ENCODE measurements at places on chromosomes 2 and 18. TPM values are rescaled to one million over a fixed set of nuclear protein-coding genes. Genes with fewer than 3 reads are reported as not detected.
A peak's percentile ranks its signal among the peaks of the same experiment; 100 is the strongest.

The TMEM178A gene
- 25.1 TPM for polyA plus RNA-seq

The SPEG gene
- polyA plus RNA-seq, result 26.3 TPM

GRCh38 chr2:48781366-48781765 is 25.8 kb upstream of the LHCGR start:
- peak; percentile 46 for DNase-seq

DNA sequence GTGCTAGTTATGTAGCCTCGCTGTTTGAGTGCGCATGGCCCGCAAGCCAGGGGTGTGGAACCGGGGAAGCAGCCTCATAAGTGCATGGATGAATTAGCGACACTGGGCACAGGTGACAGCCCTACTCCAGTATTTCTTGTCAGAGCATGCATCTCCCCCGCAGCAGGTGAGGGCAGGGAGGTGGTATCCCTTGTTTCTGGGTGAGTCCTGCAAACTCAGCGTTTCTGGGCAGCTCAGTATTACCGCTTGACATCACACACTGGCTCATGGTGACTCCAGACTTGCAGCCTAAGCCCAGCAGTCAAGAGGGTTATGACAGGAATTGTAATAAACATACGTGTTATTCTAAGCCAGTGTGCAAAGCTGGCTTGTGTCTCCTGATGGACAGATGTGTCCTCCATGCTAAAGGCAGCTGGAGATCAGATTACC is 2.5 kb downstream of the CABLES1 start:
- DNase-seq, result no peak

DNA sequence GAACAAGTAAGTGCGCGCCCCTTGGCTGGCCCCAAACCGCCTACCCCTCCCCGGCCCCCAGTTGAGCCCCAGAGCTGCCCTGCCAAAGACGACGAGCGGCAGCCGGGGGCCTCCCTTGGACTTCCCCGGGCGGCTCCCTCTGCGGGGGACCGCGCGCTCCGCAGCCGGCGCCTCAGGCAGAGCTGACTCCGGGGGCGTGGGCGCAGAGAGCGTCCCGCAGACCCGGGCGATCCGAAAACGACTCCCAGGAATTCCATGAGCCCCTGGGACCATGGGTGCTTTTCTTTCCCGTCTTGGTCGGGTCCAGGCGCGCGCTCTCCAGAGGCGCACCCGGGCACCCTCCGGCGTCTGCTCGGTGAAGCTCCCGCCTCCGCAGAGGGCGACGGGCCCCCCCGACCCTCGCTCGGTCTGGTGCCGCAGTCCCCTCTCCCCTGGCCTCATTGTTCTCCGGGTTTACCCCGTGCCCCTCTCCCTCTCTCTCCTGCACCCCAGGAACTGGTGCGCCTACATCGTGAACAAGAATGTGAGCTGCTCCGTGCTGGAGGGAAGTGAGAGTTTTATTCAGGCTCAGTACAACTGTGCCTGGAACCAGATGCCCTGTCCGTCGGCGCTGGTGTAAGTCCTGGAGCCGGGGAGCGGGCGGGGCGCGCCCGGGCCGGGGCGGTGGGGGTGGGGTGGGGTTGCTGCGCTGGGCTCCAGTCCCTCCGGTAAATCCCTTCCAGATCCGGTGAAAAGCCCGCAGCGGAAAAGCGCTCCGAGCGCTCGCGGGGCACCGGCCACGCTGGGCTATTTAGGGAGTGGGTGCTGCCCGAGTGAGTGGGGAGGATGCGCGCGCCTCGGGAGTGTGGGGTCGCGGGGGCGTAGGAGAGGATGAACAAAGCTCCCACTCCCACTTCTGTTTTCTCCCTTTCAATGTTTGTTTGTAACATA is 776 bp downstream of the EMILIN2 start:
- DNase-seq, result peak; percentile 42

The GAL3ST2 gene
- not detected for polyA plus RNA-seq

DNA sequence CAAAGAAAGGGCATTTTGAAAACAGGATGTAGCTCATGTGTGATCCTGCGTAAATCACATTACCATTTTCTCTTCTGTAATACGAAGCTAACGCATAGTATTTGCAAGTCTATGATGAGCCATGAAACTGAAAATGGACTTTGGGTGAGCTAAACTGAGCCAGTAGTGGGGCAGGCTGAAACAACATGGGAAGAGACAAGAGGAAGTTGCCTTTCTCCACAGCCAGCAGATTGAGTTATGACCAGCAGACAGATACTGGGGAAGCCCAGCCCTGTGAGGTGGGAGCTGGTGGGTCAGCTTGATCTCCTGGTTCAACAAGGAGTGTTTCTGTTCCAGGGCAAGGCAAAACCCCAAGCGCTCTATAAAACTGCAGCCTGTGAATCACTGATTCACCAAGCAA is 11.8 kb downstream of the CYRIA start:
- no peak for DNase-seq

- DNase-seq, result peak; percentile 96
Measured at GRCh38 chr2:115483666-115484065, 1041.2 kb downstream of the DPP10 start.

DNA sequence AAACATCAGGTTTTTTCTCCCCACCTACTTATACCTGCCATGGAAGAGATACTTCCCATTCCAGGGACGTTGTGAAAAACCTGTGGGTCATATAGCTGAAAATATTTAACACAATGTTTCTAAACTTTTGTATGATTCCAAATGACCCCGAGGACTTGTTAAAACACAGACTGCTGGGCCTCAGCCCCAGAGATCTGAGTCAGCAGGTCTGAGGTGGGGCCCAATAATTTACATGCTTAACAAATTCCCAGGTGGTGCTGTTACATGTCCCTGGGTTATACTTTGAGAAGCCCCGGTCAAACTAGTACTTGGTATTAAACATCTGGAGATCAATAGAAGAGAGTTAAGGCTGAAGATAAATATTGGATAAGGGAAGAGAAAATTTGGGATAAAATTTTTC is 71.4 kb upstream of the FRZB start:
- no peak for DNase-seq

GRCh38 chr2:43311276-43311675 is 84.9 kb upstream of the ZFP36L2 start:
- DNase-seq, result no peak

GRCh38 chr2:131105950-131106801 is 1.0 kb downstream of the PLEKHB2 start:
- DNase-seq, result no peak

GRCh38 chr2:120538691-120539423 is 192.9 kb downstream of the INHBB start:
- no peak for DNase-seq

- no peak for DNase-seq
Measured at GRCh38 chr2:234438305-234438977, 58.4 kb downstream of the ARL4C start.

The SERPINB11 gene
- not detected for polyA plus RNA-seq

GRCh38 chr2:223762853-223763252 is 74.5 kb downstream of the AP1S3 start:
- DNase-seq, result no peak

DNA sequence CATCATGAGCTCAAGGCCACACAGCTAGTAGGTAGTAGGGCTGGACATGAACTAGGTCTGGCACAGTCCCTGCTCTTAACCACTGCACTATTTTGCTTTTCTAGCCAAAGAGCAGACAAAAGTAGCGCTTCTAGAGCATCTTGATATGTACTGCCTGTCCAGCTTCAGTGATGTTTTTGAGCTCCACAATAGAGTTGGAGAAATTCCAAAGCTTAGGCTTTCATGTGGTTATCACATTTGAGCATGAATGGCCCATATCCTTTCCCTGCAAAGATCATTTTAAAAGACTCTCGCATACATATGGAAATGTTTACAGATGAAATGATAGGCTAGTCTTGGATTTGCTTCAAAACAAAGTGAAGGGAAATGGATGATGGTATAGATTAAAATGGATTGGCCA is 128.7 kb downstream of the MAP3K20 start:
- no peak for DNase-seq

DNA sequence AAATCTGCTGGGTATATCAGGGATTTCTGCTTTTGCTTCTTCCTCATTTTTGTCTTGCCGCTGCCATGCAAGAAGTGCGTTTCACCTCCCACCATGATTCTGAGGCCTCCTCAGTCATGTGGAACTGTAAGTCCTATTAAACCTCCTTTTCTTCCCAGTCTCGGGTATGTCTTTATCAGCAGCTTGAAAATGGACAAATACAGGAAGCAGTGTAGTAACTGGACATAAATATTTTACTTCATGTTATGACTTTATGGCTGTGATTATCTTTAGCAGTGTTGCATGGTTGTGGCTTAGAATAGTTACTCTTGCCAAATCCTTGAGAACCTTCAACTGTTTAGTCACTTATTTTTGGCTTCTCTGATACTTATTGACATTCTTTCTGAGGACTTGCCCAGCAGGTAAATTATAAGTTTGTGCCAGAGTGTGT is 66.2 kb upstream of the DLX2 start:
- DNase-seq, result no peak

The FBLN7 gene
- 32.4 TPM for polyA plus RNA-seq

- DNase-seq, result no peak
Measured at GRCh38 chr2:11719230-11719977, 27.0 kb upstream of the LPIN1 start.

GRCh38 chr2:23757686-23758433 is 169.1 kb downstream of the ATAD2B start:
- DNase-seq, result no peak

GRCh38 chr2:213098612-213099011 is 52.8 kb downstream of the IKZF2 start:
- no peak for DNase-seq

DNA sequence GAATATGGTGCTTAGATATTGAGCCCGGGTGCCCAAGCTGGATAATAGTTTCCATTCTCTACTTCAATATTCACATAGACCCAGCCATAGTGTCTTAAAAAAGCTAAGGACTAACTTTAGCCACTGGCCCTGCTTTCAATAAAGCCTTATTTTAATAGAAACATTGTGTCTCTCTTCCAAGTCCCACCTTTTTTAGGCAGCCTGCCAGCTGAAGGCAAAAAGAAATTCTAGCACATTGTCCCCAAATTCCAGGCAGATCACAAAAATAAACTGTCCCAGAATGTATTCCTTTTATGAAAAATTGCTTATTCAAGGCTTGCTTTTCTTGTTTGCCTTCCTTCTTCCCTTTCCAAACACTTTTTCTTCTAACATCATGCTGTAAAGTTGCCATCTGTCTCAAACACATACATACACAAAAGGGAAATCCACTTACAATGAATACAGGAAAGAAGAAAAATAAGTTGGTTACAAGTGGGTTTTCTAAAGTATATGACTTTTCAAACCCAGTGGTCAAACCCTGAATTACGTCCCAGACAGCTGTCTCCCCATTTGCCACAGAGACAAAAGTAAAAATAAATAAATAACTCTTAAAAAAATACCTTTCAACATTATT is 778.5 kb downstream of the BCL11A start:
- DNase-seq, result no peak

DNA sequence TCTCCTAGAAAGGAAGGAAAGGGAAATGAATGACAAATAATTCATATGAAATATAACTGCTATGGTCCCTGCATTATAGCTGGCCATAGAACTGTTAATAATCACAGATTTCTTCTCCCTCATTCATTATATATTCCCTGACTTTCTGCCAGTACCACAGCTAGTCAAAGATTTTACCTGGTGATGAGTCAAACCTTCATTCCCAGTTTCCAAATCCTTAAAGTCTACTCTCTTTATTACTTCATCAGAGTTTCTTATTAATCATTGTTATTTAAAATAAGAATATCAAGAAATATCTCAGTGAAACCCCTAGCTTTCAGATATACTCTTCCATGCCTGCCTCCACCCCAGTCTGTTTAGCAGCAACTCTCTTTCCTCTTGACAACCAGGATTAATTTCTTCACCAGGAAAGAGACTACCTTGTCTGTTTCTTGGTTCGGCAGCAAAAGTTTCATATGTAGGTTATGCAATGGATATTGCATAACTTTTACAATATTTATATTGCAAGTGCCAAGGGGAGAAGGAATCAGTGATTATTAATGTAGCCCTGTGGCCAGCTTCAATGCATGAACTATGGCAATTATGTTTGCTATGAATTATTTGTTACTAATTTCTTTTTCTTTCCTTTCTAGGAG is 533.8 kb downstream of the FBXO15 start:
- DNase-seq, result no peak

DNA sequence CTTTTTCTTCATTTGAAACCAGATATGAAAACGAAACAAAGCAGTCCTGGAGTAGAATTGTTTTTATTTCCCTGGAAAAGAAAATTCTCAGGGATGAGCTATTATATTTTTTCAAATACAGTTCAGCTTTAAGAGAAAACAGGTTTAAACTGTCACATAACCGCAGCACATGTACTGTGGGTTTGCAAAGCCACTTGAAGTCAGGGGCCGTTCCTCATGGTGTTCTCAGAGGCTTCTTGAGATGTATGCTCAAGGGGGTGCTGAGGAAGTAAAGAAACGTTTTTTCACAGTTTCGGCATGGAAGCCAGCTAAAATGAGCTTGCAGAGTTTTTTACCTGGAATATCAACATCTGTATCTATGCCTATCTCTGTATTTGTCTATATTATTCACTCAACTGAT is 225.3 kb downstream of the MC4R start:
- DNase-seq, result no peak

The RAMP1 gene
- polyA plus RNA-seq, result 75.7 TPM

- no peak for DNase-seq
Measured at GRCh38 chr18:49360582-49360981, 99.9 kb downstream of the DYM start.

The CYP26B1 gene
- polyA plus RNA-seq, result 3.4 TPM

DNA sequence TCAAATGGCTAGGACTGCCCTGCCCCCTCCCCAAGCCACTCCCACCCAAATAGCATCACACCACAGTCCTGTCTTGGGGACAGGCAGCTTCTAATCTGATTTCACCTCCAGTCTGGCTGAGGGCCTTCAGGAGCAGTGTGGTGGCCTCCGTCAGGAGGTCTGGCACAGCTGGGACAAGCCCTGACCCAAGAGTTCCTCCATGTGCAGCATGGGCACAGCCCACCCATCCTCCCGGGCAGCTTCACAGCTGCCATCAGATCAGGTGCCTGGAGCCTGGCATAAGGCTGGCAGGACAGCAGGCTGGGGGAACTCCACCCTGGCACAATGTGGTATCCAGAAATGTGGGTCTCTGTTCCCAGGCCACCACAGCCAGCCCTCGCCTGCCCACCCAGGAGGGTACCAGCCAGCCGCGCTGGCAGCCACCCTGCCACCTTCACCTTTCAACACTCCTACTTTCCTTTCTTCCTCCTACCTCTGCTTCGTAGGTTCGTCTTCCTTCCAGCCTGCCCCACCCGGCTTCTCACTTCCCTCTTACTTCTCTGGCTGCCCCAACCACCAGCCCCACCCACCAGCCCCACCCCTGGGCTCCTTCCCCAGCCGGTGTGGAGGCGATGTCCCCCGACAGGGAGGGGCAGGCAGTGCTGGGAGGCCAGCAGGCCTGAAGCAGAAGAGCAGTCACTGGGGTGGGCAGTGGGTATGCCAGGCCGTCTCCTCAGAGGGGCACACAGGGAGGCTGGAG is at the start of gene CAPG:
TSS of gene CAPG (minus strand) at position 522 of the 739 bp plus-strand sequence. CDS start 8,221 bp downstream, outside the sequence.
- DNase-seq, result no peak

GRCh38 chr18:61765097-61765496 is 127.7 kb downstream of the RNF152 start:
- no peak for DNase-seq

- peak; percentile 34 for DNase-seq
Measured at GRCh38 chr18:65411061-65411460, 339.8 kb upstream of the CDH7 start.

DNA sequence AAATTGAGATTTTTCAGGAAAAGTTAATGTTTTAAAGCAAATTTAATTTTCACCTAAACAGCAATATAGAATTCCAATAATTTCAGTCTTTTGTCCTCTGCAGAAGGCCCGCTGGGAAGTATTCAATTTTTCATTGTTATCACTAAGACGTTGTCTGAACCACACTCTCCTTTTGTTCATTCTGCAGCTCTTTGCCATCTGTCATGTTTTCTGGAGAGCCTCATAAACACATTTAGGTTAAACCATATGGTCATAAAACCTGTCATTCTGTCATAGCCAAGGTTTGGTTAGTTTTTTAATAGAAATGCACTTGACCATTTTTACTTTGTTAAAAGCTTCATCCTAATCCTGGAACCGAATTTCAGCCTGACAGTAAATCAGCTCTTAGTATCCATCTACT is 54.0 kb upstream of the PGAP1 start:
- DNase-seq, result peak; percentile 94

Measured in brain (organoid and tissue), 16 donors.